A172 (cell line): ENCODE measurements at places on chromosomes 7 and 10. TPM values are rescaled to one million over a fixed set of nuclear protein-coding genes. Genes with fewer than 3 reads are reported as not detected.

The ARHGAP12 gene
- 40.0 and 49.6 TPM in 2 replicates for total RNA-seq

The IGFBP1 gene
- 0.12 and 0.22 TPM in 2 replicates for total RNA-seq

The CYP26C1 gene
- total RNA-seq, result 0.02 TPM in 1 of 2 replicates, not detected in the other

The DGKI gene
- total RNA-seq, result 0.29 and 1.1 TPM in 2 replicates
